Dermis blood vessel endothelial cell (primary cell): ENCODE measurements at places on chromosomes 3 and 15.
A peak's percentile ranks its signal among the peaks of the same experiment; 100 is the strongest.

GRCh38 chr15:69860321-69860720 is 237.4 kb downstream of the TLE3 start:
- DNase-seq = no peak

DNA sequence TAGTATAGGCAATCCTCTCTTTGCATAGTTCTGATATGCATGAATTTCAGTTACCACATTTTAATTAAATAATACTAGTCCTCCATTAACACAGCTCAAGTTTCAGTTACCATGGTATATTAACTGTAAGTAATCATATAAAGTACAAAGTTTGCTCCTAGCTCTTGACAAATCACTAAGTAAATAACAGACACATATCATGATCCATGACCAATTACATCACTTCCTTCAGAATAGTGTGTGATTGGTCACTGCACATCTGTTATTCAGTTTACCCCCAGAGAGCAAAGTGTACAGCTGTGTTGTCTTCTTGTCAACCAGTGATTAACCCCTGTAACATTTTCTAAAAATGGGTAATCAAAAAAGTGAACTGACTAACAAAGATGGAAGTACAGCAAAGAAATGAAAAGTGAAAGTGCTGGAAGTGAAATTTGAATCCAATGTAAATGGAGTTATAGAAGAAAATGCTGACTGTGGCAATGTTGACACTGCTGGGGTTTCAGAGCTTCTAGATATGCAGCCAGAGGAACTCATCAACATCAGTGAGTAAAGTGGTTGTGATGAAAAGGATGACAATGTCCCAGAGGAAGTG is 30.2 kb upstream of the LEKR1 start:
- DNase-seq = no peak

DNA sequence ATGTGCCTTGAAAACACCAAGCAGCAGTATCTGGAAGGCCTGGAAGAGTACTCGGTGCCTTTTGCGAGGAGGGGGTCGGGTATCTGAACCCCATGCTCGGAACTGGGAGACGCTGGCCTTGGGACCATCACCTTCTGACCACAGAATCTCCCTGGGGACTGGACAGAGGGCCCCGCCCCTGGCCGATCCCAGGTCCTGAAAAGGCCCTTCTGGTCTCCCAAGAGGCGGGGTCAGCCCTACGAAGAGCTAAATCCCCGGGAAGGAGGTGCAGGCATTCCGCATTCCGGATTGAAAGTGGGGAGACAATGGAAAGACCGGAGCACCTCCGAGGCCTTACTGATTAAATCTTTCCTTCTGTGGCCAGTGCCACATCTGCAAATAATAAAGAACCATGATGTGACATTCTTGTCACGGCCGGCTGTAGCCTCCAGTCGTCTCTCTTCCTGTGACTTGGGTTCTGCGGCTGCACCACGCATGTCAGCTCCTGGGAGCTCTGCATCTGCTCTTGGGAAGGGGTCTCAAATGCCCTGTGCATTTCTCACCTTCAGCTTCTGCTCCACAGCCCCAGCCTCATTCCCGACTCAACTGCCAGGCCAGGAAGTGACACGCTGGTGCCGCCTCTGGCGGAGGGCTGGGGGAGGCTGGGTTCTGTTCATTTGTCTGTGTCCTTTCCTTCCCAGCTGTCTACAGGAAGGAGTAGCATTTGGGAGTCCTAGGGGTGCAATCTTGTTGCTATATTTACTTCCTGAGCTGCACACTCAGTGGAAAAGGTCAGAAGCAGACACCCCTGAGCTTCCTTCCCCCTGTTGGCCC is 173.5 kb downstream of the KLF13 start:
- peak; percentile 29 for DNase-seq

DNA sequence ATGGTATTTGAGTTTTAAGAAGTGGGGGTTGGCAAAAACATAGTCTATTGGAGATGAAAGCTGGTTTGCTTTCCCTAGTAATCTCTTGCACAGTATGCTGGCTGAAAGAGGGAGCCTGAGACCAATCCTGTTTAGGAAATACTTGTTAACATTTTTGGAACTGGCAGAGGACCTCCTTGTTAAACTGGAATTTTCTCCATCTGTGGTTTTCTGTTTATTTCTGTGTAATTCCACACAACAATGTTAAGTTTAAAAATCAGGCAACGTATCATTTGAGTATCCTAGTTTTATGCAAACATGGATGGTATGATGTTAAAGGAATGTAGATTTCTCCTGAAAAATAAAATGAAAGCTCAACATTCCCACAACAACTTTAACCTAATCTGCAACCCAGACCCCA is 536.0 kb upstream of the TBL1XR1 start:
- DNase-seq = no peak

GRCh38 chr15:51088585-51088984 is 6.1 kb downstream of the TNFAIP8L3 start:
- DNase-seq = no peak

DNA sequence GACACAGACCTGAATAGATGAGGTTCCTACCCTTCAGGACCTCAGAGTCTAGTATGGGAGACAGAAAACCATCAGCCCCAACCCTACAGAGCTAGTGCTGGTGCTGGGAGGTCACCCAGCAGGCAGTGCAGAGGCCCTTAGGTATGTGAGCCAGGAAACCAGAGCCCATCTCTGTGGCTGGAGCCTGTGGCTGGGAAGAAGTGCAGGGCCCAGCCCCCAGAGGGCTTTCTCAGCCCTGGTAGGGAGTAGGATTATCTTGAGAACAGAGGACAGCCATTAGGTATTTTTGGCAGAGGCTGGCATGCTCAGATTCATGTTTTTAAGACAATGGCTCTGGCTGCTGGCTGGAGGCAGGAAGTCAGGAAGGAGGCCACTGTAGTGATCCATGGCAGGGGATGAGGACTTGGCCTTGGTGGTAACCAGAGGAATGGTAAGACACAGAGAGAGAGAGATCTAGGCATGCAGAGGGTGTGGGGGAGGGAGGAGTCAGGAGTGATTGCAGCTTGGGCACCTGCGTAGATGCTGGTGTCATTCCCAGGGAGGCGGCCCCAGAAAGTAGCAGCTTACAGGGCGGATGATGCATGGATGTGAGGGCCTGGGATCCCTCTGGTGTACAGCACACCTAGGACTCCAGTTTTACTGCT is 220.9 kb upstream of the EIF1B start:
- no peak for DNase-seq

- no peak for DNase-seq
Observed at GRCh38 chr3:33918126-33918756, 119.8 kb downstream of the PDCD6IP start.

- DNase-seq = peak; percentile 80
Observed at GRCh38 chr3:141646760-141647561, 91.1 kb upstream of the RNF7 start.

GRCh38 chr3:123749711-123750110 is 134.4 kb downstream of the MYLK start:
- DNase-seq = no peak

DNA sequence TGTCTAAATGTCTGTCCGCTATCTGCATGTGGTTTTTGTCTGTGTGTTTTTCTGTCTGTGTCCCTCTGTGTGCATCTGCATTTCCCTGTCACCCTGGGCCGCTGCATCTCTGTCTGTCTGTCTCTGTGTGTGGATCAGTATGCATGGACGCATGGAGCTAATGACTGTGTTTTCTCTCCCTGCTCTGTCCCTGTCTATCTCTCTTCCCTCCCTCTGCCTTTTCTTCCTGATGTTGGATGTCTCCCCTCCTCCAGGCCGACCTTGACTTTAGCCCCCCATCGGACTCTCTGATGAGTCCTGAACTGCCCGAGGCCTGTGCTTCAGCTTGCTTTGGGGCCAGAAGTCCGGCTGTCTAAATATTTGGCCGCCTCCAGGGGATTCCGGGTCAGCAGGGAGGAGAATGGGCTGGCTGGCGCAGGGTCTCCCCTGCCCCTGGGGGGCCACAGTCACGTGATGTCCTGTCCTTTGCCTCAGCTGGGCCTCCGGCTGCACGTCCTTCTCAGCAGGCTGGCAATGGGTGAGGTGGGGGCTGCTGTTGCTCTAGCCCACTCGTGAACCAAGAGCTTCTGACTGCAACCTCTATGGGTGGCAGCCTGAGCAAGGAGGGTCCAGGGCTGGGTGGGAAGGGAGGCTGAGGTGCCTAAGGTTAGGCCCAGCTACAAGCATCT is 3.7 kb downstream of the SLC38A3 start:
- DNase-seq = no peak

GRCh38 chr15:59347915-59348314 is 24.8 kb downstream of the MYO1E start:
- DNase-seq = no peak

- no peak for DNase-seq
Observed at GRCh38 chr3:127237835-127238234, 44.9 kb downstream of the PRR23E start.

DNA sequence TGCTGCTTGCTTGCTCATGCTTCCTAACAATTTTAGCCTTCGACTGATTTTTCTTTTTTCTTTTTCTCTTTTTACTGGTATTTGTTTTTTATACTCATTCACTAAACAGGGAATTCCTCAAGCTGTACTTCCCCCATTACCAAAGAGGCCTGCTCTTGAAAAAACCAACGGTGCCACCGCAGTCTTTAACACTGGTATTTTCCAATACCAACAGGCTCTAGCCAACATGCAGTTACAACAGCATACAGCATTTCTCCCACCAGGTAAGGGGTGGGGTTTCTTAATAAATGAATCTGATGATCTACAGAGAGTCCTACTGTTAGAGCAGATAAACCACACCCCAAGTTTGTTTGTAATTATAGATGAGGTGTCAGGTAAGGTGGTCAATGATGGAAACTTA is 178.8 kb downstream of the MBNL1 start:
- no peak for DNase-seq

DNA sequence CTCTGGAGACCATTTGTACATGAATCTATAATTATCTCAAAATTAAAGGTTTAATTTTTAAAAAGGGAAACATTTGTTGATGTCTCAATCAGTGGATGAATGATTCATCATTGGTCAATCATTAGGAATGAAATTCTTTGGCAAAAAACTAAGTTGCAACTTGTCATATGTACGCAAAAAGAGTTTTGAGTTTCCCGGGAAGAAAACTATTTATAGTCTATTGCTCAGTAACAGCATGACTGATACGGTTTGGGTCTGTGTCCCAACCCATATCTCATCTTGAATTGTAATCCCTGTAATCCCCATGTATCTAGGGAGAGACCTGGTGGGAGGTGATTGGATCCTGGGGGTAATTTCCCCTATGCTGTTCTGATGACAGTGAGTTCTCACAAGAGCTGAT is 765.8 kb upstream of the ROBO1 start:
- DNase-seq = no peak

GRCh38 chr3:68239542-68239941 is 585.1 kb upstream of the SUCLG2 start:
- DNase-seq = no peak

GRCh38 chr3:122940628-122941086 is 86.9 kb downstream of the SEMA5B start:
- no peak for DNase-seq

DNA sequence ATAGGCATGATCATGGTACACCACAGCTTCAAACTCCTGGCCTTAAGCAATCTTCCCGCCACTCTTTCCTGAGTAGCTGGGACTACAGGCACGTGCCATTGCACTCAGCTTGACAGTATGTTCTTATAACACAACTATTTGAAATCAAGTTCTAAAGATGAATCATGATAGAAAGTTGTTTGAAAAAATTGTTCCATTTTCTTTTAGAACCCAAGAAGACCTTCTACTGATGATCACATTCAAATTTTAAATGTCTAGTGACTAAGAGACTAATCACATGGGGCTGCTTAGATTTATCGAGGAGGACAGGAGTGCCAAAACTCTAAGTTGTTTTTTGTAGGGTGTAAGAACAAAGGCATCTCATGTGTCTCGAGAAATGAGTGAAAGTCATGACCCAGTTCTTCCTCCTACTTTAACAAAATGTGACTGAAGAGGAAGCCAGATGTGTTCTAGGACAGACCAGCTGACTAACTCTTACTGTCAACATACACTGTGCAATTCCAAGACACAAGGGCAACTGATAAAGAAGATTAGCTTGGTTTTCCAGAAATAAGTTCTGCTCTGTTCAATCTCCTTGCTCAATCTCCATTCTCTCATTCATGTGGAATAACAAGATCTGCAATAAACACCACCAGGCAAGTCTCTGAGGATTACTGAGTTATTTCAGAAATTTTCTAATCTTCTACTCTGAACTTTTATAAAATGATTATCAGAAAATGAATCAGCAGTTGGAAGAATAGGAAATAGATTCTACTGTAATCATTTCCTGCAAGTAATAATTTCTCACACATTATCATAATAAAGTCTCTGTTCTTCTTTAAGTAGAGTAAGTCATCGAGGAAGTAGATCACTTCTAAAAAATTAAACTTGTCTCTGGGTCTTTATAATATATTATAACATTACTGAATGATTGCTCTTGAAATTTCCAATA is 122.6 kb upstream of the CCNL1 start:
- peak; percentile 91 for DNase-seq

GRCh38 chr15:92168066-92168683 is 225.5 kb upstream of the ST8SIA2 start:
- DNase-seq = no peak

DNA sequence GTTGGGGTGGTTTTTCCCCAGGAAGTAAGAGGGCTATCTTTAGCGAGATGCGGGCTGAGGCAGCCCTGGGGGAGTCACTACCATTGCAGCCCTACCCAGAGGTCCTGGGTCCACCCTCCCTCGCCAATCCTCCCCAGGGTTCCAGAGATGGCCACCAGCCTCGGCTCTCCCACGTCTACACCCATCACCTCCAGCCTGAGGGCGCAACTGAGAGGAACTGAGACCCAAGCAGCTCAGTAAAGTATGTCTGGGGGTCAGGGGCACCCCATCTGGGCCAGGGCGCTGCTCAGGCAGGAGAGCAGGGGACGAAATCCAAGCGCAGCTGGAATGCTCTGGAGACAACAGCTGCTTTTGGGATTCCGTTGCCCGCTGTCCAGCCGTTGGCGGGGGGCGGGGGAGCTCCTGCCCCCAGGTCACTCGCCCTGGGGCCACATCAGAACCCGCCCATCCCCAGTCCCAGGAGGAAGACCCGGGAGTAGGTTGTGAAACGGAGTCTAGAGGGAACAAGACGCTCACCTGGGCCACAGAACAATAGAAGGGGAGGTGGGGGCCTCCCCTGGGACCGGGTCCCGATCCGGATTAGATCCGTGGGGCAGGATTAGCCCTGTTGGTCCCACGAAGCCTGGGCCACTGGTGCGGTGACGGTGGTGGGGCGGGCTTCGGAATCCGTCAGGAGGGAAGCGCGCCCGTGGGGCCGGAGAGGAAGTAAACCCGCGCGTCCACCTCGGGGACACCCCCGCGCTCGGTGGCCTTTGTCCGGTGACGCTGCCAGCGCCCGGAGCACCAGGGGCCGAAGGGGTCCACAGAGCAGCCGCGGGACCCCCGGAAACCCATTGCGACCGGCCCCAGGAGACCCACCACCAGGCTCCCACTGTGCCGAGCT is 1.4 kb upstream of the NDUFAF3 start:
- peak; percentile 33 for DNase-seq

GRCh38 chr15:86572368-86572841 is 492.7 kb downstream of the AGBL1 start:
- DNase-seq = no peak

DNA sequence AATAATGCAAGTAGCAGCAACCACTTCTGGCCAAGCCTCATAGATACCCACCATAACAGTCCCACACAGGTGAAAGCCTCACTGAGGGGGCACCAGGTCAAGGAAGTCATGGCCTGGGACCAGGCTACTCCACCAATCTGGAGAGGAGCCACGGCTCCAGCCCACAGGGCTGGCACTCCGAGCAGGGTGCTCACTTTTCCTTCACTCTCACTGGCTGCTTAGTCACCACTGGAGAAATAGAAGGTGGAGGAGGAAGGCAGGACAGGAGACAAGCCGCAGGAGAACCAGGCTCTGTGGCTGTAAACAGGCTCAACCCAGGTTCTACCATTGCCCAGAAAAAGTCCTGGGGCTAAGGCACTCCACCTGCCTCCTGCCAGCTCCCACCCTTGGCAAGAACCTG is 1.2 kb downstream of the USP19 start:
- no peak for DNase-seq
